ENCODE measurements at places on chromosomes 7 and 10.
A peak's percentile ranks its signal among the peaks of the same experiment; 100 is the strongest.

DNA sequence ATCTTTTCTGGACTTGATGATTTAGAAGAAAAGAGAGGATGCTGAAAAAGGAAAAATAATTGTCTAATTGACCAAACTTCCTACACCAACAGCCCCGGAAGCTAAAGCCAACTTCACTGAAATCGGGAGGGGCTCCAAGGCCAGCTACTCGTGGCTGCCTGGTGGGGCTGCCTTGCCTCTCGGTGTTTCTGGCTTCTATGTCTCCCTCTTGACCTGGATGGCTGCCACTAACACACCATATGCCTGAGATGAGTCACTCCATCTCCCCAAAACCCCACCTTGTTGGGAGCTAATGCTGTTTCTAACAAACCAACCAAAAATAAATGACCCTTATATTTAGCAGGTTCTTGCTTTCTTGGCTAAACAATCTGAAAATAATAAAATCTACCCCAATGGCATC lies 87.6 kb upstream of the AFAP1L2 start:
- DNase-seq, result no peak

DNA sequence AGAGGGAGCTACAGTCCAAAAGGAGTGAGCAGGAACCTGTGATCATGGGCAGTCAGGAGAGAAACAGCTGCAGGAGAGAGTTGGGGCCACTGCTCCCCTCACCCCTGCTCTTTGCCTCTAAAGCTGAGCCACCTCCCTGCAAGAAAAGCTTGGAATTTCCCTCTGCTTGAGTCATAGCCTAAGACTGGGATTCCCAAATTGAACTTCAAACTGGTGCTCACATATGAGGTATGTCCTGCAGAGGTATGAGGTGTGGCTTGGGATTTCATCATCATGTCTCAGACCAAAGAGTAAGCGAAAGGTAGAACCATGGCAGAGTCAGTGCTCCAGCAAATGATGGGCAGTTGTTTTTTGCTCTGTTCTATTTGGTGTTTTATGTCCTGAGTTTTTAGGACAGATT lies 237.1 kb upstream of the NRP1 start:
- DNase-seq, result no peak

- DNase-seq, result no peak
These were observed 21.4 kb downstream of the ZKSCAN5 start for GRCh38 chr7:99525713-99526440.

GRCh38 chr10:49161411-49161997 lies 26.7 kb downstream of the TMEM273 start:
- DNase-seq, result no peak

- peak; percentile 39 for DNase-seq
These were observed 66.1 kb downstream of the MDFIC start for GRCh38 chr7:114988026-114988425.

DNA sequence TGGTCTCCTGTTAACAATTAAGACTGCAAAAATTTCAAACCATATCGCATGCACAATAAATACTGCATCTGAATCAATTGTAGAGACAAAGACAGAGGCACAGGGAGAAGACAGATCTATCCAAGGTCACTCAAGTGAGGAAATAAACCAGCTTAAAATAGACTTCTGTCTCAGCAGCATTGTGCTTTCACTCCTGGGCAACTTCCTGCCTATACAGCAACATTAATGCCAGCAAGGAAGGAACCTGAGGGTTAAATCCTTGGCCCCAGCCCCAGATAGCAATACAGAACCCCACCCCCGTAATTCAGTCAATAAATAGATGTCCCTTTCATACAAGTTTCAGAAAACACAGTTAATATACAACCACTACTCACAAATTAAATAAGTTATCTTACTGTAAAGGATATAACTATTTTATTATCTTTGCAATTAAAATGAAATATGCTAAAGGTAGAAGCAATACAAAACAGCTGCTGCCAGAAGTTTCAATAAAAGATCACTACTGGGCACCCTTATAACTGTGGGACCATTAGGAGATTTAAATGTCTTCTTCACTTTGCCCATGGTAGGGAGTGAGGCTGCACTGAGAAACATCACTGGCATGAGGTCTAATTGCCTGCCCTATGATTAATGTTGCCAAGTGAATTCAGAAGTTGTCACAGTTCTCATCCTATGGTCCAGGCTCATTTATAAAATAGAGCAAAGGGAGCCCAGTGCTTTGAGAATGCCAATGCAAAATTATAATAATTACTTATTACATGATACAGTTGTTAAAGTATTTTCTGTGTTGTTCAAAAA lies 49.4 kb downstream of the CAV1 start:
- no peak for DNase-seq

- no peak for DNase-seq
These were observed 147.8 kb downstream of the RGS10 start for GRCh38 chr10:119394657-119395279.

DNA sequence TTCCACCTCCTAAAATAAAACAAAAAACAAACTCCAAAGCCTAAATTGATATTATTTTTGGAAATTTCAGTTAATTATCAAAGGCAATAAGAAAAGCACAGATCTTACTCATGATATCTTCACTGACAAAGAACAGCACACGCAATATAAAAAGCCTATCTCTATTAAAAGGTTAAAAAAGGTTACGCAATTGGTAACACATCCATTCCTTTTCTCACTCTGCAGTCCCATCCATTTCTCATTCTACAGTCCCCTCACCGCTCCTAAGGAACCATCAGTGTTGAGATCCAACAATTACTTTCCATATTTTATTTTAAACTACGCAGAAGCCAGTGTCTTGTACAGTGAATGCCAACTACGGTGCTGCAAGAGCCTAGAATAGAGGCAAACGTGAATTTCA lies 1.3 kb downstream of the SEC61G start:
- DNase-seq, result no peak

DNA sequence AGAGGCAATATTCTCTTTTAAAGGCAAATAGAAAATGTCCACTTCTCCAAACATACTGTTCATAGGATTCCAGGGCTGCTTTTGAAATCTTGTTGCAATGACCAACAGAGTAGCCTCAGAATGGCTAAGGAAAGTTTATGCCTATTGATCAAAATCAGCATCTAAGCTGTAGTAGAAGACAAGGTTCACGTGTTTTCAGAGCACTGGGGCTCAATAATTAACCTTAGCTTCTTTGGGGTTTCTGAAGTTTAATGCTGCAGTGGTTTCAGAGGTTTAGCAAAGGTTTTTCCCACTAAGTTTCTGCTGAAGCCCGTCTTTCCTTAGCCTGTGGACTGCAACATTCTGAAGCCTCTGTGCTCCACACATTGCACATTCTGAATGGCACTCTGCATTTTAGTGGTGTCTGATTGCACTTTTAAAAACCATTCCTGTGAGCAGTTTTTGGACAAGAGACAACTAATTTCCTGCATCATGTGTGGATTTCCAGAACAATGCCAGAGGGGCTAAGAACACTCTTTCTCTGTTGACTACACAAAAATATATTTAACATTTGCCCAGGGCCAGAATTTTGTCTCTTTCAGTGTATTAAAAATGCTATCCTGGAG lies 342.5 kb downstream of the PTEN start:
- DNase-seq, result peak; percentile 68

DNA sequence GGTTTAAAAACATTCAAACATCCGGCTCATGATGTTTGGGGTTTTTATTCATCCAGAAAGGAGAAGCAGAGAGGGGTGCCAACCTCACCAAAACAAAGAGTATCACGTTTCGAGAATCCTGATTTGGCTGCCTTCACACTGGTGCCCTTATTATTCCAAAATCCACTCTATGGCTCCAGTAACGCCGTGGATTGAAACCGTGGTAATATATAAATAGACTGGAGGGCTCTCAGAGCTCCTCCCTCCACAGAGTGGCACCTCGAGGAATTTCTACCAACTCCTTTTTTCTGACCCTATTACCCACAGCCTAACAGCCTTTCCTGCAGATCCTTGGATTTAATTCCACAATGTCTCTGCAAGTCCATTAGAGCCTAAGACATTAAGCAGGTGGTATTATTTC lies 353.6 kb downstream of the CRPPA start:
- DNase-seq, result no peak

- DNase-seq, result no peak
These were observed 36.3 kb downstream of the GPR22 start for GRCh38 chr7:107505997-107506673.

DNA sequence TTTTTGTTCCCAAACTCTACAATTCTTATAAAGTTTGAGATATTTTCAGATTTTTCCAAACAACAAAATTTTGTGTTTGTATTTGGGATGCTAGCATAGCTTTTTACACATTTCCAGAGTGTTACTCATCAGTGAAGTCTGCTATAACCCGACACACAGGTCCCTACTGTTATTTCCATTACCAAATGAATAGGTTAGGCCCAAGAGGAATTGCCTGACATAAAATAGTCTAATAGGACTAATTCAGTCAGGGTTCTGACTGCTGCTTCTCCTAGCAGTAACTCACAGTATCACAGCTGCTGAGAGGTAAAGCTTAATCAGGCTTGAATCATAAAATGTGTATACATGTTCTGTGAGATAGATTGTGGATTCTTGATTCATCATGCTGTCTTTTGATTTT lies 49.1 kb upstream of the STRIP2 start:
- no peak for DNase-seq
